ENCODE measurements at places on chromosomes 12 and 14.
A peak's percentile ranks its signal among the peaks of the same experiment; 100 is the strongest.

GRCh38 chr12:51122844-51123243 is 39.4 kb upstream of the CSRNP2 start:
- DNase-seq, result no peak

- no peak for DNase-seq
These were observed 4.1 kb upstream of the STAB2 start for GRCh38 chr12:103583008-103583407.

DNA sequence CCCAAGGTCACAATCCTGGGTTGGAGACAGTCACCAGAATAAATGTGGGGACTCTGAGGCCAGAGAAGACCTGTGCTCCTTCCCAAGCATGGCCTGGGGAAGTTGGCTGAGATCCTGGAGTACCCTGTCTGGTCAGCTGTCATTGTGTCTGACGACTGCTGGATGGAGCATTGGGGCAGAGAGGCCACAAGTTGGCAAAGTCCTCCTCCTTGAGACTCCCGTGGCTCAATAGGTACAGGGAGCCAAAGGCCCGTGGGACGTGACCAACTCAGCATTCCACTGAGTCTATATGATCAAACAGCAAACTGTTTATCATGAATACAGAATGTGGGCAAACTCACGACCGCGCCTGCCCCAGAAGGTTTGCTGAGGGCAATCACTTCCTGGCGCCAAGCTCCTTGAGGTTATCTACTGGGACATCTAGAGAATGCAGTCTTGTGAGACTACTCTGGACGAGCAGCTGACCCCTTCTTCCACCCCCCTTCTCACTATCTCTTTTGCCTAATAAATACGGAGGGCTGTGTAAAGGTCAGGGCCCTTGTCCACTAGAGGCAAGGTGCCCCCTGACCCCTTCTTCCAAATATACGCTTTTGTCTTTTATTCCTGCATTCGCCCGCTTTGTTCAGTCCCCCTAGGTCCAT is 14.3 kb upstream of the SLC10A1 start:
- DNase-seq, result no peak

- no peak for DNase-seq
These were observed 1.5 kb downstream of the NPFF start for GRCh38 chr12:53505555-53506449.

- no peak for DNase-seq
These were observed 214.9 kb downstream of the ZFP36L1 start for GRCh38 chr14:68577802-68578541.

DNA sequence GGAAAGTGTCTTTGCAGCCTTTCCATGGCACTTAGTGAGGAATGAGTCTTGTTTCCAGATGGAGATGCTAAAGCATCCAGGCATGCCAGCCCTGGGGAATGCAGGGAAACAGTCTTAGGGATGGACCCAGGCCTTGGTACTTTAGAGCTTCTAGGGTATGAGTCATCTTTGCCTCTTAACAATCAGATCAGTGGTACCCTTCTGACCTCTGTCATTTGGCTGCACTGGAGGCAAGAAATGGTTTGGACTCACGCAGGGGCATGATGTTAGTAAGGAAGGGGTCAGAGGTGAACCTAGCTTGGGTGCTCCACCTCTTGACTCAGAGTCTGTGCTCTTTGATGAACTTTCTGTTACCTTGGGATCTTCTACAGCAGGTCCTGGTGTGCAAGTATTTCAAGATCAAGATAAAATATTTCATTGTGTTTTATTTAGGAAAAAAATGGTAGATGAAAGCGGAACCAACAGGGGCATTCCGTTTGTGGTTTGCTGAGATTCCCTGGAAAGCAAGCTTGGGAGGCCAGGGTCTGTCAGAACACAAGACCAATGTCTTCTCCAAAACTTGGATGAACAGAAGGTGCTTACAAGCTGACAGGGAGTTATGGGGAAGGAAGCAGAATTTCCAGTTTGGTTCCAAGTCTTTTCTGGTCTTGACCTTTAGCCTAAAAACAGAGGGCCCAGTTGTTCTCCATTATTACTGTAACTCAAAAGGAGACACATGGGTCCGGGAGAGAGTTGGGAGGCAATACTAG is 216.2 kb downstream of the ZFP36L1 start:
- DNase-seq, result no peak

DNA sequence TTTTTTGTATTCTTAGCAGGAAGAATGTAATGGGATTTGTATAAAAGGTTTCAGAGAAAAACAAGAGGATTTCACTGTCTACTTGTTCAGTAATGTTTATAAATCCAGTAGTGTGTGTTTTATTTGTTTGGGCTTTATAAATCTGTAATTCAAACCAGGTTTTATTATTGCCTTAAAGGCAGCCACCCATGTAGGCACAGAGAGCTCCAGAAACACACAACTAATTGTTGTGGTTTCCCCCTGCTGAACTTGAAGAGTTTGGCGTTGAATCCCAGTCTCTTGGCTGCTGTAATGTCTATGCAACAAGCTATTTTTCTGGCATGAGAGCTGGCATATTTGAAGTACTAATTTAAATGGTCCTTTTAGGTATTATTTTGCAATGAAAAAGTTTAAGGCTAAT is 63.4 kb upstream of the SLCO1C1 start:
- DNase-seq, result no peak

GRCh38 chr14:22039938-22040780 is 366.5 kb upstream of the OR4E1 start:
- DNase-seq, result peak; percentile 12

- DNase-seq, result no peak
These were observed 47.3 kb upstream of the ESRRB start for GRCh38 chr14:76328457-76329137.

DNA sequence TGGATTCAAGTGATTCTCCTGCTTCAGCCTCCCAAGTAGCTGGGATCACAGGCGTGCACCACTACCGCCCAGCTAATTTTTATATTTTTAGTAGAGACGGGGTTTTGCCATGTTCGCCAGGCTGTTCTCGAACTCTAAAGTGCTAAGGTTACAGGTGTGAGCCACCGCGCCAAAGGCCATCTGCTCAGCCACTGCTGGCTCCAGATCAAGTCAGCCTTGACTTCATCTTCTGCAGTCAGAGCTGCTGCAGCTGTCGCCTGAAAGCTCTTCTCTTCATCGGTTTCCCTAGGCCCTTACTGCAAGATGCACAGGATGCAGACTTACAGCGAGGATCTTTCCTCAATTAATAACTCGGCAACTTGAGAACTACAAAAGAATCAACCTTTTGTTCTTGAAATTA is 66.8 kb downstream of the CLIP1 start:
- DNase-seq, result peak; percentile 23

DNA sequence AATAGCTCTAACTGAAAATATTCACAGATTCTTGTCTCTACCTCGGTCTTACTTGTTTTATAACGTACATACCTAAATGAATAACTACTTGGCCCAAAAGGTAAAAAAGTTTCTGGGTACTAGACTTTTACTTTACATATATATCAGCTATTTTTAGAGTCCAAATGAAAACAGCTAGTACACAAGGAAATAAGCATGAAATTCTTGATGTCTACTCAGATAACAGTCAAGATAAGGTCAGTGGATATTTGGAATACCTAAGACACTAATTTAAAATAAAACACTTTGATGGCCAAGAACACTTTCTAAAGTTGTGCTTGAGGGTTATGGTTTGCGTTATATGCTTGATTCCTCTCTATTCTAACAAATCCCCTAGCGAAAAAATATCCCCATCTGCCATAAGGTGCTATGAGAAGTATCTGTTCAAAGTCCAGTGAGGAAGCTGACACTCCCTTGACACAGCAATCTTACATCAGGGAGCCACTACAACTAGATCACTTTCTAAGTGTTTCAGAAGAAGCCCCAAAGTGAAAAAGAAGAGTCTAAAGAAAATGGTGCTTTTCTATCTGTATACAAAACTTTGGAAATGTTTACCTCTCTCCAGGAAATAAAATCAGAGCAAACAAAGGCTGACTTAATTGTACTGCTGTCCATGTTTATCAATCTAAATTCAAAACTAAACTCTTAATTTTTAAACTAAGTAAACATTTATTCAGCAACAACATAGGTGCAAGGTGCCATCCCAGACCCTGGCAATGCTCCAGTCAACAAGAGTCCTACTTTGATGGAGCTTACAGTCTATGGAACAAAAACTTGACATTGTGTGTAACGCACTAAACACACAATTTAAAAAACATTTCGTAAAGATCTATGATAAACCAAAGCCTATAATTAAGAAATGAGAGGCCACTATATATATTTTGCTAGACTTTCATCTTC is 11.7 kb downstream of the PTPN21 start:
- DNase-seq, result no peak

- DNase-seq, result no peak
These were observed 55.4 kb downstream of the TMEM121 start for GRCh38 chr14:105581551-105582341.

GRCh38 chr12:122166422-122167349 is 7.3 kb downstream of the IL31 start:
- DNase-seq, result no peak

DNA sequence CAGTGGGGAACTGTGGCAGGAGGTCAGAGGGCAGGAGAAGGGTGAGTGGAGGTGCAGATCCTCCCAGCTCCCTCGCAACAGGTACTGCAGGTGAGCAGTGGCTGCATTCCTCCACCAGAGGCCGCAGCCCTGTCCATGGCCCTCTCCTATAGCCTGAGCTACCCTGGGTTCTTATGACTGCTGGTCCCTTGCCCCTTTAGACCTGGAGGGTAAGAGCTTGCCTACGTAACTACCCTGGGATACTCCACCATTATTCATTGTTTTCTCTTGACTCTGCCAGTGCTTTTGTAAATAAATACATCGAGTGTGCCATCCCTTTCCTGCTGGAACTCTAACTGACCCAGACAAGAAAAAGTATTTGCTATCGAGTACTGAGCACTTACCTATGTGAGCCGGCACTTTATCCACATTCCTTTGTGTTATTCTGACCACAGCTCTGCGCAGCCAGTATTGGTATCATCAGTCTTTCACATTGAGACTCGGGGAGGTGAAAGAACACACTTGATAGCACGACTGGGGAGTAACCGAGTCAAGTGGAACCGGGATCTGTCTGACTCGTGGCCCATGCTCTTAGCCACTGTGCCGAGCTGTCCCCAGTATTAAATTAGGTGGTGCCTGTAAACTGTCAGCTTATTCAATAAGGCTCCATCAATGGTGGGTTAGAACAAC is 38.5 kb downstream of the LTBP2 start:
- DNase-seq, result no peak

Measured in SHP77 (cell line).